Inflammatory macrophage (primary cell): ENCODE measurements at places on chromosomes 3 and 15.

DNA sequence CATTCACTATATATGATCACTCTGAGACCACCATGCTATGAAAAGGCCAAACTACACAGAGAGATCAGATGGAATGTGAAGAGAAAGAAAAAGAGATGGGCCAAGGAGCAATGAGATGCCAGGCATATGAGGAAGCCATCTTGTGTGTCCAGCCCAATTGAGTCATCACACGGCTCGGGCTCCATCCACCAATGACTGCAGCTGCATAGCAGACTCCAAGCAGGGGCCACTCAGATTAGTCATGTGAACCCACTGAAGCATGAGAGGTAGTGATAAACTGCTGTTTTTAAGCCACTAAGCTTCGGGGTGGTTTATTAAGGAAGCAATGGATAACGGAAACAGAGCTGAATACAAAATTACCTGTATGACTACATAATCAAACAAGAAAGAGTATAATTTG is 185.9 kb downstream of the SUCLG2 start:
- DNase-seq, result no peak

GRCh38 chr3:134859341-134859740 is 64.3 kb downstream of the EPHB1 start:
- DNase-seq, result no peak

DNA sequence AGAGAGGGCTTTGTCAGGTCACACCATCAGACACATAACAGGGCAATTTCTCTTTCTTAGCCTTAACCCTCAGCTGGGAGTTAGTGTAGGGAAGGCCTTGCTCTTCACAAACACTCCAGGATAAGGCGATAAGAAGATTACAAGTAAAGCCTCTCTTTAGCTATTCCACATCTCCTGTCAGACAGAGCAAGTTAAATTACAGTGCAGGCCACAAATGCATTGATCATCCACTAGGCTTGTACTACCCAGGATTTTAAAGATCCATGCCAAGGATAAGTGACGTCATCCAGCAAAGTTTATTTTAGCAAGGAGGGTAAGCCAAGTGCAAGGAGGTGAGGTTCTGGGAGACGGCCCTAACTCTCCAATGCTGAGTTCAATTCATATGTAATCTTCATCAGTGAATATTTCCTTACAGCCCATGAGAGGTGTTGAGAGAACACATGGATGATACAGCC is 890.6 kb upstream of the NR2F2 start:
- DNase-seq, result no peak

- no peak for DNase-seq
Observed at GRCh38 chr3:133037436-133037835, 755 bp upstream of the TMEM108 start.

GRCh38 chr3:11463591-11463990 is 180.1 kb downstream of the VGLL4 start:
- DNase-seq, result no peak

DNA sequence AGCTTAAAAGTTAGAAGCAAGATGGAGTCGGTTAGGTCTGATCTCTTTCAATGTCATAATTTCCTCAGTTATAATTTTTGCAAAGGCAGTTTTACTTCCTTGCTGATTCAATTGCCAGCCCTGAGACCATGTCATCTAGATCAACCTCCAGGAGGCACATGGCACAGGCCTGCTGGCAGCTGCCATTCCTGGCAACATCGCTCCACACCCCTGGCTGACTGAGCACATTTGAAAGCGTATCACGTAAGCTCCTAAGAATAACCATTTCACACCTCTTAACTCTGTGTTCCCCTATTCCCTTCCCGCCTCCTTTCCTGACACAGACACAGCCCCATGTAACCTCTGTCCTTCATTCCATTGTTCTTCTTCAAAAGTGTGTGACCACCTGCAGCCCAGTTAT is 313.9 kb upstream of the CTNNB1 start:
- DNase-seq, result no peak

GRCh38 chr15:34691034-34691433 is 63.8 kb downstream of the GJD2 start:
- DNase-seq, result peak; percentile 67

DNA sequence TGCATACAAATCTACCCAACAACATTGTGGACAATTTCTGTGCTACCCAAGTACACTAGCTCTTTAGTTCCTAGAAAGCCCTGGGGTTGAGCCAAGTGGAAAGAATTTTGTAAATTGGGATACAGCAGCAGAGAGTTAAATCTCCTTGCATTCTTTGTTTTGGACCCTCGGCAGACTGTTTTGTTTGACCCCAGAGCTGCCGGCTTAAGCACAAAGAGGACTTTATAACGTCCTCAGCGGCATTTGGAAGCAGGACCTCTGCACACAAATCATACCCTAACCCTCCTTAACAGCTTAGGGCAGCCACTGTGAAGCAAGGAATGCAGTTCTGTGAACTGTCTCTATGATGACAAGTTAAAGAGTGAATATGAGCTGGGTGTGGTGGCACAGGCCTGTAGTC is 415.3 kb downstream of the CNTN4 start:
- DNase-seq, result no peak

- no peak for DNase-seq
Observed at GRCh38 chr3:110568246-110568645, 503.4 kb upstream of the NECTIN3 start.

- DNase-seq, result no peak
Observed at GRCh38 chr3:61896251-61896650, 334.9 kb downstream of the PTPRG start.

GRCh38 chr3:9727743-9728142 is 3.8 kb upstream of the BRPF1 start:
- DNase-seq, result no peak

- peak; percentile 18 for DNase-seq
Observed at GRCh38 chr3:172800156-172800555, 49.6 kb downstream of the ECT2 start.

DNA sequence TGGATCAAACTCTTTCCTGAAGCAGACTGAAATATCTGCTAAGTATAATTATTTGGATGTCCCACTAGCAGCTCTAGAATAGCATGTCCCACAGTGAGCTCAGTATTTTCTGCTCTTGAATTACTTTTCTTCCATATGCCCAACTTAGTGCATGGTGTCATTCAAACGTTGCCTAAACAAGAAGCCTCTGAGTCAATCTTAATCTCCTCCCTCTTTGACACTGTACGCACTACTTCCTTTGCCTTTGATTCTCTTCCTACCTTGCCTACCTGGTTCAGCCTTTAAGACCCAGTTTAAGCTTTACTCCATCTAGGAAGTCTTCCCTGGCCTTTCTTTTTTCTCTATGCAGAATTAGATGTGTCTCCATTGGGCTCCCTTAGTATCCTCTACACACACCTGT is 54.5 kb downstream of the SEC22A start:
- no peak for DNase-seq

- no peak for DNase-seq
Observed at GRCh38 chr3:195441051-195441450, 1.8 kb downstream of the ACAP2 start.

DNA sequence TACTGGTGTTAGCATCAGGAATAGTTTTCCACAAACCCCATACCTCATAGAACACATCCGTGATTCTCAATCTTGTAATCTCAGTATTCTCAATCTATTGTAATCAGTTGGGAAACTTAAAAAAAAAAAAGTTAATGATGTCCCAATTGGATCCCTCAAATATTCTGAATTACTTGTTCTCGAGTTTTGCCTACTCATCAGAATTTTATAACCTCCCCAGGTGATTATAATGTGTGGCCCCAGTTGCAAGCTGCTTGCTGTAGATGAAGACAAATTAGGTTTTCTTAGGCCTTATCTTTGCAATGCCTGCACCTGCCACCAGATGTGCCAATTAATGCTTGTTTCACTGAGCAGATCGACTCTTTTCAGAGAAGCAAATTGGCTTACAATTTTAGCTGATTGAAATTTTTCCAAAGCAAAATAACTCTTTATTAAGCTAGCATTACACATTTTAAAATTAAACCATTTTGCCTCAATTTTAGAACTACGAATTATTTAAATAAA is 19.0 kb upstream of the DIPK2A start:
- DNase-seq, result no peak

DNA sequence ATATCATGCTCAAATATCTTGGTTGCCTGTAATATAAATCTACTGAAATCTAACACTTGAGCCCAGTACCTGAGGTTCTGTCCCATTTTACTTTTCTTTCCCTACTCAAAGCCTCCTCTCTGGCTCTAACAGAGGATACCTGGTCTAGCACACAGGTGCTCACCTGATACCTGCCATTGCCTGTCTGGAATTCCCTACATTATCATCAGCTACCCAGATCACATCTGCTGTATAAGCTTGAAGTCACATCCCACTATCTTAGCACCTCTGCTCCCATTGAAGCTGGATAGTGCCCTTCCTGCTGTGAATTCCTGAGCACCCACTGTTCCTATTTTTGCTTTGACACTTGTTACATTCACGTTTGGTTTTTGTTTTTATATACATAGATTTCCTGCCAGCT is 30.5 kb downstream of the GYG1 start:
- DNase-seq, result no peak

DNA sequence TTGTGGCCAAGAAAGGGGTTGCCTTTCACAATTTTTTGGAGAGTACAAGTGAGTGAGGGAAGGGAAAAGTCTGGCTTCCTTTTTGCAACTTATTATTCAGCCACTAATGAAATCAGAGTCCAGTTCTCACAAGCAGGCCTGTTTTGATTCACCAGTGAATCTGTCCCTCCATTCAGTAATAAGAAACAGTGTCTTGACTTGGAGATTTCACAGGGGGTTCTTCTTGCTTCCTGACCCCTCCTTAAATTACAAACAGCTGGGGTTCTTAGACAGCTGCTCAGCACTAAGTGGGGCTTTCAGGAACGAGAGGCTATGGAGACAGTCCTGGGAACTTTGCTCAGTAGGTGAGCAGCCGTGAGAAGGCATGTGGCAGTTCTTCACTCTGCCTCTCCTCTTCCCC is 24.5 kb downstream of the SEMA3G start:
- no peak for DNase-seq

DNA sequence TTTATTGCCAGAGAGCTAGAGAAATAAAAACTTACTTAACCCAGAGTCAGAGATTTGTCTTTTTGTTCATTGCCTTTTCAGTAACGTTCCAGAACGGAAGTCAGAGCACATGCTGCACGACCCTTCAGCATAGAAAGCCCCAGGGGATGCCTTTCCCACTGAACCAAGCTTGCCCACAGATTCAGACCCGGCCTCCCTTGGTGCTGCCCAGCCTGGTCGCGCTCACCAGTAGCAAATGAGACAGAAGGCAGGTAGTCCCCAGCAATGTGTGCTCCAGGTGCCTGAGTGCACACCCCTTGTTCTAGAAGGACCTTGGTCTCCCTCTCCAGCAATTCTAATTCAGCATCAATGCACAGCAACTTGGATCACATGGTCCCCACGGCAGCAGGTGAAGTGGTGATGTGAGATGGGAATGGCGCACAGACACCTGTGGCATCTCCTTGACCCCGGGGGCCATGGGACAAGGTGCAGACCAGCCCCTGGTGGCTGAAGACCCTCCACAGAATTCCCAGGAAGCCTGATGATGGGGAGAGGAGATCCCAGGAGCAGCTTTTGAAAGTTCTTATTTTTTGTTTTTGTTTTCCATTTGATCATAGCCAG is 91.8 kb upstream of the IQSEC1 start:
- DNase-seq, result no peak

DNA sequence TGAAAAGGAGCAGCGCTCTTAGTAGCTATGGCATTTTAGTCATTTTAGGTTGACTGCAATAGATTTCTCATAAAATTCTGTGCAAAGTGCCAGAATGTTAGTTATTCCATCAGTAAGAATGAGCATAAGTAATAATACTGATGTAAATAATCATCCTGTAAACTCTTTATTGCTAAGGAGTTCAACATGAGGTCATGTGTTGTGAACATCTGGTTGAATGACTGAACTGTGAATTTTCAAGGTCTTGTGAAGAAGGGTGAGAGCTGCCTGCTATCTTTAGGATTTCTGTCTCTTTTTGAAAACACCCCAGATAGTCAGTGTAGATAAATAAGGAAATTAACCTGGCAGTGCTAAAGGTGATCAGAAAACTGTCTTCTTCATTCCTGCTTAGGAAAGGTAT is 333.4 kb upstream of the TBC1D5 start:
- DNase-seq, result no peak

- DNase-seq, result no peak
Observed at GRCh38 chr3:32551087-32551486, 19.6 kb downstream of the DYNC1LI1 start.

- DNase-seq, result no peak
Observed at GRCh38 chr3:106428565-106428994, 559.8 kb upstream of the CBLB start.

- DNase-seq, result peak; percentile 27
Observed at GRCh38 chr3:98812851-98813374, 49.8 kb downstream of the ST3GAL6 start.

DNA sequence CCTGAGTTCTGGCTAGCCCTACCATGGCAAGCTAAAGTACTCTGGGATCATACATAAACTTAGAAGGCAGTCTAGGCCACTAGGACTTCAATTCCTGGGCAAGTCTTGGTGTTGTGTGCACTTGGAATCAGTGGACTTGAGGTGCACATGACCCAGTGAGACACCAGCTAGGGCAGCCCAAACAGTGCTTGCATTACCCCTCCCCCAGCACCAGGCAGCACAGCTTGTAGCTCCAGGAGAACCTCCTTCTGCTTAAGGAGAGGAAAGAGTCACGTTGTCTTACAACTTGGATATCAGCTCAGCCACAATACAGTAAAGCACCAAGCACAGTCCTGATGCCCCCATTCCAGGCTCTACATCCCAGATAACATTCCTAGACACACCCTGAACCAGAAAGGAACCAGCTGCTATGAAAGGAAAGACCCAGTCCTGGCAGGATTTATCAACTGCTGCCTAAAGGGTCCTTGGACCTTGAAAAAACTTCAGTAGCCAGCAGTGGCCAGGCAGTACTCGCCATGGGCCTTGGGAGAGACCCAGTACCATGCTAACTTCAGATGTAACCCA is 57.2 kb downstream of the MYO9A start:
- DNase-seq, result no peak

DNA sequence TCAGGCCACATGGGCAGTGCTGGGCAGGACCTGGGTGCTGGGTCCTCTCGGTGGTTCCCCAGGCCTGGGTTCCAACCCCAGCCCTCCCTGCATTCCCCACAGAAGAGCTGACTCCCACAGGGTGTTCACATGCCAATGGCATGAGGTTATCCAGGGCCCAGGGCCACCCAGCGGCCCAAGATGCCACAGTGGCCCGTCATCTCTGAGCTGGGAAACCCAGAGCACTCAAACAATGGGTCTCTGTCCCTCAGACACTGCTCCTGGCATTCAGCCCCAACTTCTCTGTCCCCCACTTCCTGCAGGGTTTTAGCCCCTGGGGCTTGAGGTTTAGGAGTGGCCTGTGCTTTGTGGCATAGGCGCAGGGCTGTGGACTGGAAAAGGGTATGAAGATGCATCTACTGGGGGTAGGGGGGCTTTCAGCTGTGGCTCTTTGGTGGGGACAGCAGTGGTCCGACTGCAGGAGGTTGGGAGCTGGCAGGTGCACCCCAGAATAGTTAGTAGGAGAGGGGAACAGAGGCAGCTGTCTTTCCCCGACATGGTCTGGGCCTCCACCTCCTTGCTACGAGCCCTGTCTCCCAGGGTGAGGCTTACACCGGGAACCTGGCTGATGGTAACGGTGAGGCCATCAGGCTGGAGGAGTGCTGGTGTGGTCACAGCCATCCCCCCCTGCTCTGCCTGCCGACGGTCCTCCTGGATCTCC is 1.7 kb downstream of the CCDC9B start:
- no peak for DNase-seq
